ENCODE measurements at places on chromosomes 4 and X. TPM values are rescaled to one million over a fixed set of nuclear protein-coding genes. Genes with fewer than 3 reads are reported as not detected.

CLDN22 gene
- total RNA-seq = not detected

GRCh38 chrX:80648023-80648422 lies 161.7 kb downstream of the BRWD3 start:
- no peak for DNase-seq

PAGE5 gene
- total RNA-seq = not detected

DNA sequence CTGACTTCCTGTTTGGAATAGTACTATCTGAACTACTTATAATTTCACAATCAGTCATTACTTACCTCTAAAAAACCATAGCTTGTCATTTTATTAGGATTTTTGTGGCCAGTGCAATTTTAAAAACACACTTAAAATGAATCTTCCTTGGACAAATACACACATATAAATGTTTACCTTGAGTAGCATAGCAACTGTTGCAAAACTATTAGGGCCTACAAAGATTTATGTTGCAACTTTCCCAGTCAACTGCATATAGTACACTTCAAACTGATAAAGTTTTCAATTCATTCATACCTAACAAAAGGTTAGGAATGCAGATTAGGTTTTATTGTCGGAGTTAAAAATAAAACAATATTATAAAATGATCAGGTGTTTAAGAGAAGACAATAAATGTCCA lies 193.0 kb downstream of the PDGFC start:
- DNase-seq = no peak

ENPP6 gene
- 0.27 TPM for total RNA-seq

- DNase-seq = peak; percentile 82
Measured at GRCh38 chr4:73450398-73451004, 14.5 kb downstream of the AFP start.

GRCh38 chr4:21952549-21952948 lies 4.0 kb upstream of the KCNIP4 start:
- DNase-seq = no peak

Measured in MG63 (cell line).